ENCODE measurements at places on chromosomes 1 and 21.

DNA sequence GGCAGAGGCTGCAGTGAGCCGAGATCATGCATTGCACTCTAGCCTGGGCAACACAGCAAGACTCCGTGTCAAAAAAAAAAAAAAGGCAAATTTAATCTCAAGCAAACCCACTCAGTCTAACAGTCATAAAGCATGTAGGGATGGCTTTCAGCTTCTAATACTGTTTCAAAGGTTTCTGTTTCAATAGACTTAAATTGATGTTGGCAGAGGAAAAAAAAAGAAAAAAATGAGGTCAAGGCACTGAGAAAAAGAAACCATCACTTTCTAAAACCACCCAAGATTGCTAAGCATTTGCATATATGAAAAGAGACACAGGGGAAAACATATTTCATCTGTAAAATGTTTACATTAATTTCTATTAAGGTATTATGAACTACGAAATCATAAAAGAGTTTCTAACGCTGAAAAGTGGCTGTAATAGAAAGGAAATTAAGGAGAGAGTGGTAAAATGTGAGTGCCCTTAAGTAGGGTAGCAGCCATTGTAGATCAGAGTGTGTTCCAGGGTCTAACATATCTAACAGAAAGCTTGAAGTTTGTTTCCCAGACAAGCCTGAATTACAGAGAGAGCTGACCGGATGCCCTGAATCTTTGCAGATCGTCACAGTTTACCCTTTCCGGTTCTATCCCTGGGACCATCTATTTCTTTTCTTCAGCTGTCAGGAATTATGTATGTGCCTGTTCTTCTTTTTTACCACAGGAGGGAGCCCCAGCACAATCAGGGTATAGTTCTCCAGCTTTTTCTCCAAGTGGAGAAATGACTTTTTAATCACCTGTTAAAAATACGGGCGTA, 70.0 kb downstream of the PLD5 start:
- DNase-seq: no peak

- no peak for DNase-seq
Observed at GRCh38 chr1:56585985-56586384, 6.6 kb upstream of the PLPP3 start.

DNA sequence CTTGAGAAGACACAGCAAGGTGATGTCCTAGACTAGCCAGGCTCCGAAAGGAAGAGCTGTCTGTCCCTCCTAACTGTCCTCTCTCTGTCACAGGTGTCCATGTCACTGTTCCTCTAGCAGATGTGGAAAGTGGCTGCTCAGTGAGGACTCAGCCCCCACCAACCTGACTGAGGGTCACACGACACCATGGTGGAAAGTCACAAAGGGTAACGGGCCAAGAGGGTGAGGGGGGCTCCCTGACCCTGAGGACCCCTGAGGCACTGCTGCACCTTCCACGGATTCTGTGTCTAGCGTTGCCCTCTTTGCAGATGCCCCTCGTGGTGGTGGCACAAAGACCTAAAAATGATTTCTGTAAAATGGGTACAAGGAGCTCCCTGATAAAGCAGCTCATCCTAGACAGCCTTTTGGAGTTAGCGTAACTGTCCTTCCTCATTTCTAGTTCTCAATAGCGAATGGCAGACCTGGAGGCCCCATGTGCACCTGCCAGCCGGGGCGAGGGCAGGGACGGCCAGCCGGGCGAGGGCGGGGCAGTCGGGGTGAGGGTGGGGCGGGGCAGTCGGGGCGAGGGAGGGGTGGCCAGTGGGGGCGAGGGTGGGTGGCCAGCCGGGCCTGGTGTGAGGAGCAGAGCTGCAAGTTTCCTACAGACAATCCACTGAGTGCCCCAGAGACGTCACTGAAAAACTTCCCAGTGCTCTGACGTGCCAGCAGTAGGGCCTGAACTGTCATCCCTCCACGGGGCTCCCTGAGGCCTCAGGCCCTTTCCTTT, 23.4 kb downstream of the POFUT2 start:
- no peak for DNase-seq

DNA sequence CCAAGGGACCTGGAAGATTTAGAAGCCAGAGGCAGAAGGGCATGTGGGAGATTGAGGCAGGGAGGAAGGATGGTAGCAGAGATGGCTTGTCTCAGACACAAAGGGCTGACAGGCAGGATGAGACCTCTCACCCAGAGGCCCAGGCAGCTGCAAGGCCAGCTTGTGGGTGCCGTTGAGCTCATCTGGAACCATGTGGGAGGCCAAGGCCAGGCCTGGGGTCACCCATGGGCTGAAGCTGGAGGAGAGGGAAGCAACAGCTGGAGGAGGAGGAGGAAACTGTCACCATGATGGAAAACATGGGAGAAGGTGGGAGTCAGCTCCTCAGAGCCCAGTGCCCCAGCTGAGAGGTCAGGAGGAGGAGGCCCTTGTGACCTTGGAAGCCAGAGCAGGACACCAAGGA, 6.4 kb downstream of the CRABP2 start:
- DNase-seq: no peak

DNA sequence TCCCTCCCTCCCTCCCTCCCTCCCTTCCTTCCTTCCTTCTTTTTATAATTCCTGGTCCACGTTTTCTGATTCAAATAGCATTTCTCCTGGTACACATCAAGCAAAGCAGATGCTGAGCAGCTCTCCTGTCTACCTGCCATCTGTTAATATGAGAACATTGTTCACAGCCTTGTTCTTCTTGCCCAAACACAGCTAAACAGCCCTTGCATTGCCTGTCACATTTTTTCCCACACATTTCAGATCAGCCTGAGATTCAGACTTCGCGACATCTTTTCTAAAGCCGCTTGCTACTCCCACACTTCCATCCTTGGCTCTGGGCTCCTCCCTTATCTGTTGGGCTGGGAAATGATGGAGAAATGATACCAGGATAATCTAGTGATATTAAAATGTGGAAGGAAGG, 200.5 kb downstream of the PCP4 start:
- no peak for DNase-seq
